ENCODE measurements at places on chromosomes 12 and 14.
A peak's percentile ranks its signal among the peaks of the same experiment; 100 is the strongest.

DNA sequence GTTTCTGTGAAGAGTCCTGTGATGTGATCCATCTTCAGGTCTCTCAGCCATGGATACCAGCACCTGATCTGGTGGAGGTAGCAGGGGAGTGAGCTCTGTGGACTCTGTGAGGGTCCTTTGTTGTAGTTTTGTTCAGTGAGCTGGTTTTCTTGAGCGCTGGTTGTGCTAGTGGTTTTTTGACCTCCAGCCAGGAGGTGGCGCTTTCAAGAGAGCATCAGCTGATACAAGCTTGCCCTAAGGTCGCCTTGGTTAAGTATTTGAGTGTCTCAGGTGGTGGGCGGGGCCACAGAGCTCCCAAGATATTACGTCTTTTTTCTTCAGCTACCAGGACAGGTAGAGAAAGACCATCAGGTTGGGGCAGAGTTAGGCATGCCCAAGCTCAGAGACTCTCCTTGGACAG is 139.7 kb downstream of the TTLL5 start:
- DNase-seq, result no peak

GRCh38 chr14:106564058-106564643 is 1037.8 kb downstream of the TMEM121 start:
- peak; percentile 47 for DNase-seq

- no peak for DNase-seq
Observed at GRCh38 chr12:63068857-63069442, 82.1 kb downstream of the AVPR1A start.

DNA sequence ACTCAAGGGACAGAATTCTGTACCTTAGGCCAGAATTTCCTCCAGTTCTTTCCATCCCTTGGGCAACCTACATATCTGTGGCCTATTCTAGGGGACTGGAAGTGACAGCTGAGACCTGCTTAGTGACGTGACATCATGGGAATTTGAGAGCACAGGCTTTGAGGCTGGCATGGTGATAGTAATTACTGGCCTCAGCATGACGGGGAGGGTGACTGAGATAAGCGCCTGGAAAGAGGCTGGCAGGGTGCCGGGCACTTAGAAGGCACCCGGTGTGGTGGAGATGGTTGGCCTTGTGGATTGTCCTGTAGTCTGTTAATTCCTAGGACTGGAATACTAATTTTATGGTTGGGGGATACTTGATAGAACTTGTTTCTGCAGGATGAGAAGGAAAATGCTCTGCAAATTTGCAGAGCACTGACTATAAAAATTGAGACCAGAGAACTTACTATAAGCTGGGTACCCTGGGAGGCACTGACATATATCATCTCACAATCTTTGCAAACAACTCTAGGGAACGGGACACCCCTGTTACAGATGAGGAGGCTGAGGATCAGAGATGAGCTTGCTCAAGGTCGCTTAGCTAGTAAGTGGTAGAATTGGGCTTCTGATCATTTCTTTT is 42.2 kb upstream of the TBX3 start:
- DNase-seq, result no peak

DNA sequence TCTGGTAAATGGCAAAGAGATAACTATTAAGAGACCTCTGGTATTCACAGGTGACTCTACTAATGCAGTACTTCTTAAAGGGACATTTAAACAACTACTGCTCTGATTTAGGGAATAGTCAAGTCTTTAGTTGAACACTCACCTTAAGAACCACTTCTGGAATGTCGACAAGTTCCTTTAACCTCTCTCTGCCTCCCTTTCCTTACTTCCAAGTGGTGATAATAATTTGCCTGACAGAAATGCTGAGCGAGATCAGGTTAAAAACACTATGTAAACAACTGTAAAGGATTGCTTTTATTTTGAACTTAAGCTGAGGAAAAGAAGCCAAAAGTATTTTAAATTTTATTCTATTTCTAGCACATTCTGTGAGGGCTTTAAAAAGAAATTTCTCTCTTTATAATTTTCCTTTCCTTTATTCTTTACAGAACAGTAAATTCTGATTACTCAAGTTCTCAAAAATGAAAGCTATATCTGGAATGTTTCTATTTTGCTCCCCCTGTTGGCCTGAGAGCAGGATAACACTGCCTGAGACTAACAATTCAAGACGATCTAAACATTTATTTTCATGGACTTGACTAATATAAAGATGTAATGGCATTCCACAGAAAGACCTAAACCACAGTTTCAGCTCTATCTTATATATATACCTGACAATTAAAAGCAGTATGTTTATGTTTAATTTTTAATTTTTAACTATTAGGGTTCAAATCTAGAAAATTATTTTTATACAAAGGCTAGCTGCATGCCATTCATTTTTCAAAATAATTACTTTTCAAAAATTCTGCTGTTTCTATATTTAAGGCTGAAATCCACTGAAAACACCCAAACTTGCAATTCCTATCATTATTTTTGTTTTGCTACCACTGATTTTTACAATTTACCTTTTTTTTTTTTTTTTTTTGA is 29.2 kb downstream of the ZCCHC8 start:
- no peak for DNase-seq

DNA sequence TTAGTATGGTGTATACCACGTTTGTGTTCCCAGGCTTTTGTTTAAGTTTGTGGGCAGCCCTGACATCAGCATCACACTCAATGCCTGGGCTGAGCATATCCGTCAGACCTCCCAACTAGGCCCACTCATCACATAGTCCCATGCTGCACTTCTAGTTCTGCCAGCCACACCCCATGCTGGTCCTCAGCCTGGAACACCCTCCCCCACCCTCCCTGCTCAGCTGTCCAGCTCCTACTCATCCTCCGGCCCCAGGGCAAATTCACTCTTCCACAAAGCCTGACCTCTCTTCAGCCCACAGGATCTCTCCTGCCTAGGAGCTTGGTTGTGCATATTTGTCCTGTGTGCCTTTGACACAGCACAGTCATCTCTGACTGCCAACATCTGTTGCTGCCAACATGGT is 3.9 kb upstream of the ENDOU start:
- DNase-seq, result no peak

- no peak for DNase-seq
Observed at GRCh38 chr12:26940516-26941214, 2.4 kb downstream of the FGFR1OP2 start.

GRCh38 chr12:68587448-68587873 is 23.2 kb upstream of the RAP1B start:
- DNase-seq, result no peak

GRCh38 chr12:6532927-6533652 is 1.2 kb upstream of the GAPDH start:
- DNase-seq, result no peak

Data from effector CD8-positive, alpha-beta T cell (primary cell).